ENCODE measurements at places on chromosomes 1 and 21. TPM values are rescaled to one million over a fixed set of nuclear protein-coding genes. Genes with fewer than 3 reads are reported as not detected.

CNR2 gene
- total RNA-seq, result not detected

- DNase-seq, result no peak
Measured at GRCh38 chr1:222861062-222861461, 46.2 kb downstream of the DISP1 start.

DNA sequence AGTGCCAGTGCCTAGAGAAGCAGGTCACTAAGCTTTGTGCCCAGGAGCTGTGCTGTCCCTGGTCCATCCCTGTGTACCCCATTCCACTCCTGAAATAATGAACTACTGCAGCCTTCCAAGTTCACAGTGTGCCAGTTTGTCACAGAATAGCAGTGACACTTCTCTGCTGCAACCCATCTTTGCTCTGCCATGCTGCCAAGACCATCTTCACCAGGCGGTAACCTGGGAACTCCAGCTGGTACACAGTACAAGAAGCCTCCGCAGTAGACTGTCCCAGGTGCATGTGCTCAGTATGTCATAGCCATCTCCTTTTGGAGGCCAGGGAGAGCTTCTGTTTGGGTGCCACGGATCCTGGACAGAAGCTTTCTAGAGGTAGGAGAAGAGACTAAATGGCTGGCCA lies 138.0 kb downstream of the DHRS3 start:
- DNase-seq, result no peak

DNA sequence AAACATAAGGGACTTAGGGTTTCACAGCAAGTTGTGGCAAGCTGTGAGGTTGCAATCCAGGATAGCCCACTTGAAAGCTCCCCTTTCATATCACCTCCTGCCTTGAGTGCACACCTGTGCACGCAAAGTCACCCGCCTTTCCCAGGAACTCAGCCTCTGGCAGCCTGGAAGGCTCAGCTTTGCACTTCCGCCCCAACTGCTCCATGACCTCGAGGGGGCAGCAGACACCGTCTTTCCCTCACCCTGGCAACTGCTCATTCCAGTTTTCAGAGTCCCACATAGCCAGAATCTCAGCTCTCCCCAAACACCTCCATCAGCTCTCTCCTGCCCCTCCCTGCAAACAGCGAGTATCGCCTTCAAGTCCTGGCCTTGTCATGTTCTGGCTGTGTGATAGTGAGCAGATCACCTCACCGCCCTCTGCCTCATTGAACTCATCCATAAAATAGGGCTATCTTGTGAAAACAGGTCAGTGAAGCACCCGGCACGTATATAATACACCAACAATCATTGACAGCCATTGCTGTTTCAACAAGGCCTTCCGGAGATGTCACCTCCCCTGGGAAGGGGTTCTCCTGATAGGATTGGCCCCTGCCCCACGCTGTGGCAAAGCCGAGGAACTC lies 32.2 kb upstream of the EPB41 start:
- peak; percentile 95 for DNase-seq

DNA sequence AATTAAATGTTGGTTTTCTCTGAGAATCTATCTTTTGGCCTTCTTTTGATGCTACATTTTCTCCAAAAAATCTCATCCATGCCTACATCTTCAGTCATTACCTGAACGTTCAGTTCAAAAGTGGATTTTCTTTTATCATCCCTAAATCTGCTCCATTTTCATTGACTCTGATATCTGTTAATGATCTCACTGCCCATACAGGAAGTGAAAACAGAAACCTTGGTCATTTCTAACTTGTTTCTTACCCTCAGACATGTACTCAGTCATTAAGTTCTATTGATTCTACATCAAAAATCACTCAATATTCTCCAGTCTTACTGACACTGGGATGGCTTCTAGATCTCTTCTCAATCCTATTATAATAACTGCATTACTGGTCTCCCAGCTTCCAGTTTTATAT lies 22.7 kb downstream of the PRKACB start:
- DNase-seq, result no peak
